ENCODE measurements at places on chromosomes 11 and 22.

DNA sequence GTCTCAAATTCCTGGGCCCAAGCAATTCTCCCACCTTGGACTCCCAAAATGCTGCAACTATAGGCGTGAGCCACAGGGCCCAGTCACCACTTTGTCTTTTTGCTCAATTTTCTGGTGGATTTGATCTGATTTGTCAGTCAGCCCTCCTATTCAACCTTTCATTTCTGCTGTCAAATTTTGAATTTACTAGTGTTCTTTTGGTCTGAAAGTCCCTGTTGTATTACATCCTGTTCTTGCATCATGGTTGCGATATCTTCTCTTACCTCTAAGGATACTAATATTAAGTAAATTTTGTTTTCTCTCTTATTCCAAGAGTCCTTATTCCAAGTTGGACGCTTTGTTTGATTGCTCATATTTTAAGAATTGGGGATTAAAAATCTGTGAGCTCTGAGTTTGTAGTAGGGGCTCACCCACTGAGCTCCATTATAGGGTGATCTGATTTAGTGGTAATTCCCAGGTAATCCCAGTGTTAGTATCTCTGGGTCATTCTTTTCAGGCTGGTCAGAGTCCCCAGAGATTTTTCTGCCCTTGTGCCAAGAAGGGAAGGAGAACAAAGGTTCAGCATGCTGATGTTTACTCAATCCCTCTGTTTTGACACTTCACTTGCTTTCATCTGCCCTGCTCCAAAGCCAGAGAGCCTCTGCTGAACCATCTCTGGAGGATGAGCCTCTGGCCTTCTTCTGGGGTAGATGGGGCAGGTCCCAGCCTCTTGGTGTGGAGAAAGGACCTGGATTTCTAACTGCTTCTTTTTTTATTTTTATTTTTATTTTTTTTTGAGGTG is 10.0 kb downstream of the UPB1 start:
- no peak for DNase-seq

DNA sequence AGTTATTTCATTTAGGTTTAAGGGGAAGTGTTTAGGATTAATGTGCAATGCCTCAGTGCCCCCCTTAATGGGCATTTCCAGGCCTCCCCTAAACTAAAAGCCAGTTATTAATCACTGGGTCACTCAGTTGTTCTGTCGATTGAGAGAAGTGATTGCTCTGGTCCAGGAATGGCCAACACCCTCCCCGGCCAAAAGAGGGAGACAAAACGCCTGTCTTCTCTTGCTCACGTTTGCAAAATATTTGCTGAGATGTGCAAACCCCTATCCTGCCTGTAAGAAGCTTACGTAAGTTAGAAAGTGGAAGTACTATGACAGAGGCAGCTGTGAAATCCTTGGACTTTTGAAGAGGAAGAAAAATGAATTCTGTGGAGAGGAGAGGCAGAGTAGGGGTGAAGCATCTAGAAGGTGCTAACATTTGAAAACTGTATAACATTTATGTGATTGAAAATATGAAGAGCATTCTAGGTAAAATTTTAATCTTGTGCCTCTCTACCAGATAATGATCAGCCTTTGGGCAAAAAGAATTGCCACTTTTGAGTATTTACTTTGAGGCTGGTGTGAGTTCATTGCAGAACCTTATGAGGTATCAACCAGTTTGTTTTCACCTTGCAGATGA is 37.7 kb downstream of the NTM start:
- DNase-seq: peak; percentile 71

DNA sequence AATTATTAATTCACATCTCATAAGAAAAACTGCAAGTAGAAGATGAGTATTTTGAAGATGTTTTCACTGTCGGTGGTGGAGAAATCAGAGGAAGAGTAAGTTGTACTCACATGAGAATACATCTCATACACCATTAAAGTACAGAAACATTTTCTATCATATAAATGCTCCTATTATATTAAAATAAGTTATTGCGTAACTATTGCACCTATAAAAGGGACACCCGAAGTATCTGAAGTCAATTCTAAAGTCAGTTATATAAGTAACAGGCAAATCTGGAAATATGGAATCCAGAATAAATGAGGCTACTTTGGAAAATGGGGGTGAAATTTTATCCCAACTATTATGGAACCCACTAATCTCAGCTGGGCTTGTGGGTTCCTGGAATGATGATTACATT is 103.3 kb downstream of the FAM76B start:
- DNase-seq: no peak

DNA sequence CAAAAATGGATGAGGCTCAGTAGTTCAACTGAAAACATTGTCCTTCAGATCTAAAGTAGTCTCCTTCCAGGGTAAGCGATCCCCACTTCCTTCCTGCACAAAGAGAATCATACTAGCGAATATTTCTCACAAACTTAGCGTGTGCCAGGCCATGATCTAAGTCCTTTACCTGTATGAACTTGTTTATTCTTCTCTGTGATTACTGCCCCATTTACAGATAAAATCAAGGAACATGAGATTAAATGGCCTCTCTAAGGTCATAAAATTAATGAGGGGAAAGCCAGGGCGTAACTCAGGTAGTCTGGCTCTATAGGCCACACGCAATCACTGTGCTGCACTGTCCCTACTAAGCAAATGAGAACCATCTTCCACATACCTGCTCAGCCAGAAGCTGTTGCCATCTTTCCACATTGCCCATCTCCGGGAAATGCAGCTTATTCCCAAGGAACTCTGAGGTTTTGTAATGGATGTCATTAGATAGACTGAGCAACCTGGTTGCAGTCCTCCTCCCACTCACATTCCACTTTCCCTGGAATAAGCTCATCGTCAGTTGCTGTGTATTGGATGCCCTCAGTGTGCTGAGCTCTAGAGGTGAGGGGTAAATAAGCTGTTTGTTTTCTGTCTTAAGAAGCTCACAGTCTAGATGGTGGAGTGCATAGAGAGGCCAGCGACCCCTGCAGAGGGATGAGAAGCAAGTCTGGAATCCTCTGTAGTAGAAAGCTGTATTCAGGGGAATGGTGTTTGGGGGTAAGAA is 146.3 kb downstream of the SNX19 start:
- no peak for DNase-seq

GRCh38 chr11:65430406-65431217 is 8.0 kb downstream of the NEAT1 start:
- DNase-seq: no peak

DNA sequence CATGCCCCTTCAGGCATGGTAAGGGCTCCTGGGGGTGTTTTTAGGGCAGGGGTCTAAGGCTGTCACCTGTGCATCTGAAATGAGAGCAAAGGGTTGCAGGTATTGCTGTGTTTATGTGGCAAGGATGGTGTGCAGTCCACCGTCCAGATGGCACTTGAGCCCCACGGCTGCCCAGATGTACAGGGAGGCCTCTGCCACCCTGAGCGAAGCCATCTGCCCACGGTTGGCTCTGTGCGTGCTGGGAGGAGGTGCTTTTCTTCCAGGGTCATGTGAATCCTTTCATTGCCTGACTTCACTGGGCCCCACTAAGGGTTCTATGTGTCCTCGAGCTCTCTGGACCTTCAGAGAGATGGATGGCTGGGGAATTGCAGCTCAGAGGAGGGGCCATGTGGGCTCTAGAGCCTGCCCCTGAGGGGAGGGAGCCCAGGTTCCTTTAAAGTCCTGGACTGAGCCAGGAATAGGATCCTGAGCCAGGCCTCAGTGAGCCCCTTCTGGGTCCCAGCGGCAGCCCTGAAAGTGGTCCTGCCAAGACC is 89.9 kb downstream of the CTTN start:
- DNase-seq: no peak

- DNase-seq: peak; percentile 17
Observed at GRCh38 chr11:16738947-16739815, 734 bp downstream of the C11orf58 start.

DNA sequence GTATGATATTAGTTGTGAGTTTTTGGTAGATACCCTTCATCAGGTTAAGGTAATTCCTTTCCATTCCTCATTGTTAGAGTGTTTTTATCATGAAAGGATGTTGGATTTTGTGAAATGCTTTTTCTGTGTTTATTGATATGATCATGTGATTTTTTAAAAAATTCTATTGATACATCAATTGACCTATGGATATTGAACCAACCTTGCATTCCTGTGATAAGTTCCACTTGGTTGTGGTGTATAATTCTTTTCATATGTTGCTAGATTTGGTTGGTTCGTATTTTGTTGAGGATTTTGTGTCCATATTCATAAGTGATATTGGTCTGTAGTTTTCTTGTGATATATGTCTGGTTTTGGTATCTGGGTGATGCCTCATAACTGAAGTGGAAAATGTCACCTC is 6.7 kb downstream of the ANKRD13D start:
- no peak for DNase-seq

DNA sequence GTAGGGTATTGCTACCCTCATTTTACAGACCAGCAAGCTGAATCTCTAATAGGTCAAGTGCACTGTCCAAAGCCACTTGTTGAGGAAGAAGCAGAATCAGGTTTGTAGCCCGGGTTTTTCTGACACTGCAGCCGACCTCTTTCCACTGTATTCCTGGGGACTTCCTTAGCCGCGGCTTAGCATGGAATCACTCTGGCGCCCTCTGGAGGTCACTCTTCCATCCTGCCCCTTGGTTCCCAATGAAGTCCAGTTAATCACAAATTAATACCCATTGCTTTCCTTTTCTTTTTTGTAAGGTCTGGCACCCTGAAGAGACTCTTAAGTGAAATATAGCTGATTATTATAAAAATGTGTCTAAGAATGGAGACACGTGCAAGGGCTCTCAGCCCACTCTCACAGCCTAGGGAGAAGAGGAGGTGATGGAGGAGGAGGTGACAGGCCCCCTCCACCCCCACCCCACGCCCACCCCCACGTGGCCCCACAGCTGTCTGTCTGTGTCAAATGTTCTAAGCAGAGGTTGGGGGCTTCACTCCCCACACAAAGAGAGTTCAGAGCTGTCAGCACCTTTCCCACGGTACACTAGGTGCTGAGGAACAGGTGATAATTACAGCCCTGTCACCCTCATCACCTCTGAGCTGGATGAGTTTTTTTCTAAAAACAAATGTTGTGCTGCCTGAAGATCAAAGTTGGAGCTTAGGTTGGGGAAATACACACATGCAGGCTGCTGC is 57.7 kb upstream of the DRD2 start:
- DNase-seq: peak; percentile 84

- no peak for DNase-seq
Observed at GRCh38 chr11:79481795-79482194, 41.0 kb upstream of the TENM4 start.

DNA sequence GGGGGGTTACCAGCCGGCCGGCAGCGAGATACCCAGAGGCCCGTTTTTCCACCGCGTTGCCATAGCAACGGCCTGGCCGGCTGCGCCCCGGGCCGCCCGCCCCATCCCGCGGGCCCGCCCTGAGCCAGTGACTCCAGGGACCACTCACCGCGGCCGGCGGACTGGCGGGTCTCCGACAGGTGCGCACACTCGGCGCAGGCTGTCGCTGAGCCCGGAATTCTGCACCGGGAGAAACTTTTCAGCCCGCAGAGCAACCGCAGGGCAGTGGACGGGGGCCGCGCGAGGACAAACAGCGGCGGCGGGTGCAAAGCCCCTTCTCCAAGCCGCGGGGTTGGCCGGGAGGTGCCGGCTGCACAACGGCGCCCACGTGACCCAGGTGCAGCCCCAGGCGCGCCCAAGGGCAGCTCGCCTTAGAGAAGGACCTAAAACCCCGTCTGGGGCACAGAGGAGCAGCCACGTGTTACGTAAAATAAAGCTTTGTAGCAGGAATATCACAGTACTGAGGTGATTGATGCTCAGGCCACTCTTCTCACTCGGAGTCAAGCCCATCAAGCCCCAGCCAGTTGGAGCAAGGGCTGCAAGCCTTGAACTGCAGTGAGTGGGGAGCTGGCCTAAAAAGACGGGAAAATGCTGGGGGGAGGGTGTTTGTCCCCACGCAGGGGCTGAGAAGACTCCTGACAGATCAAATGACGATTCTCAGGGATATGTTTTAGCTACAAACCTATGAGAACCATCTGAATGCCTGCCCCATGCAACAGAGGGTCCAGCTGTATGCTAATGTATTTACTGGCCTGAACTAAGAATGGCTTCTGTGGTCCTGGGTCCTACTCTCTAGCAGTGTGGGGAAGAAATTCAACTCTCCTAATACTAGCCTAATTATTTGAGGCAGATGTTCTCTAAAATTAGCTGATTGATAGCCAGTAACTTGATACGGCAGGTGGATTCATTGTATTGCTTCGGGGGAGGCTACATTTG is at the start of gene STK33:
STK33 (minus strand) TSS at position 294 of the 975 bp plus-strand sequence. CDS start 119,323 bp downstream, outside the sequence.
- peak; percentile 44 for DNase-seq

GRCh38 chr11:132913886-132914285 is 618.4 kb downstream of the OPCML start:
- DNase-seq: no peak

DNA sequence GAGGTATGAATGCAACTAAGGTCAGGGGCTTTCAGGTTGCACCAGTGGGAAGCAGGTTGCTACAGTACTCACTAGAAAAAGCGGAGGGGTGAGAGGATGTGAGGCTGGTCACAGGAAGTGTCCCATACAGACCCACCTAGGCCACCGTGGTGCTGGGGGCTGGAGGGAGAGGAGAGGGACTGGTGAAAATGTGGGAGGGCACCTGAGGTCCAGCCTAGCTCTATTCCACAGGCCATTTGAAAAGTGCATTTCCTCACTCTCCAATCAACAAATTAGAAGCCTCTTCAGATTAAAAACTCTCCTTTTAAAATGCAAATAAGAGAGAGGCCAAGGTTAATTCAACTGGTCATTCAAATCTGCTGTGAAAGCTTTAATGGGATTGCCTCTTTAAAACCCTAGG is 38.6 kb upstream of the NCAM1 start:
- no peak for DNase-seq

GRCh38 chr11:65375012-65375411 is 7.4 kb downstream of the SLC25A45 start:
- DNase-seq: no peak
